AG08396 (cell line): ENCODE measurements at places on chromosomes 11 and 22.

- DNase-seq: no peak
Measured at GRCh38 chr11:33475993-33476392, 218.8 kb downstream of the HIPK3 start.

DNA sequence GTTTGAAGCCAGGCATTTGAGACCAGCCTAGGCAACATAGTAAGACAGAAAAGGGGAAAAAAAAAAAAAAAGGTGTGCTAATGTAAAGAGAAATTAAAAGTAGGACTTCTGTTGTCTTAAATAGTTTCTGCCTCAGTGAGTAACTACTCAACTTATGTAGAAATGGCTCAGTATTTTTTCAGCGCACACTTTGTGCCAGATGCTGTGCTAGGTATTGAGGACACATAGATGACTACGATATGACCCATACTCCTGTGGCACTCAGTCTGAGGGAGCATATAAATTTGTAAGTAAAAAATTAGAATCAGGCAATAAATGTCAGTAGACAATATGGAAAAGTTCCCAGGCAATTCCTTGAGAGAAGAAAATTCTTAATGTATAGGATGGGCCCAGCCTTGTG is 93.9 kb downstream of the YAP1 start:
- DNase-seq: no peak

DNA sequence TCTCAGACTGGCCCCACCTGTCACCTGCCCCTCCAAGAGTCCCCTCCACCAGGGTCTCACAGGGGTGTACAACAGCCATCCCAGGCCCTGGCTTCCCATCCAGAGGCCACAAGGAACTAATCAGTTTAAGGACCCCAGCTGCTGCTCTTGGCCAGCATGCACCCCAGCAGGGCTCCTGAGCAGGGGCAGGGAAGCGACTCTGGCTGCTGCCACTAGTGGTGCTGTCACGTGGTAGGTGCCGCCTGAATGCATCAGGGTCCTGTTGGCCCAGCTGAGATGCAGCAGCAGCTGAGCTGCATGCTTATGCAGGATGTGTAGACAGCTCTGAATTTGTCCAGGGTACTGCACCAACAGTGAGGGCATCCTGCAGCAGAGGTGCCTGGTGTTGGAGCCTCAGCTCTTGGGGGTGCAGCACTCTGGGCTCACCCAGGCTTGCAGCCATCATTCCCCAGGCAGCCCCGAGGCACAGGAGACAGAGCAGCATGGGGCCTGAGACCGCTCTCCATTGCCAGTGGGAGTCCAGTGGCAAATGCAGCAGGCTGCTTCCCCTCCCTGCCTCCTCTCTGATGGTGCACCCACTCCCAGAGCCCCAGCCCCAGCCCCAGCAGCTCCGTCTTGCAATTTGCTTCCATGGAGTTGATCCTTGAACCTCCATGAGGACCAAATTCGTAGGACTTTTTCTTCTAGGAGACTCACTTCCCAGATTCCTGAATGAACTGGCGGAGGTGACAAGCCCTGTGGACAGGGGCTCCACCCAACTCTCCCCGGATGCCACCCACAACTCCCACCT is 98.7 kb downstream of the MPPED1 start:
- no peak for DNase-seq

GRCh38 chr11:120501440-120501839 is 10.1 kb upstream of the GRIK4 start:
- no peak for DNase-seq

- no peak for DNase-seq
Measured at GRCh38 chr11:129743112-129743815, 72.4 kb upstream of the TMEM45B start.

- no peak for DNase-seq
Measured at GRCh38 chr11:1920909-1921573, 1.5 kb downstream of the TNNT3 start.

- peak; percentile 91 for DNase-seq
Measured at GRCh38 chr22:29031227-29032011, 30.2 kb downstream of the C22orf31 start.

- no peak for DNase-seq
Measured at GRCh38 chr11:115423728-115424459, 80.3 kb downstream of the CADM1 start.

DNA sequence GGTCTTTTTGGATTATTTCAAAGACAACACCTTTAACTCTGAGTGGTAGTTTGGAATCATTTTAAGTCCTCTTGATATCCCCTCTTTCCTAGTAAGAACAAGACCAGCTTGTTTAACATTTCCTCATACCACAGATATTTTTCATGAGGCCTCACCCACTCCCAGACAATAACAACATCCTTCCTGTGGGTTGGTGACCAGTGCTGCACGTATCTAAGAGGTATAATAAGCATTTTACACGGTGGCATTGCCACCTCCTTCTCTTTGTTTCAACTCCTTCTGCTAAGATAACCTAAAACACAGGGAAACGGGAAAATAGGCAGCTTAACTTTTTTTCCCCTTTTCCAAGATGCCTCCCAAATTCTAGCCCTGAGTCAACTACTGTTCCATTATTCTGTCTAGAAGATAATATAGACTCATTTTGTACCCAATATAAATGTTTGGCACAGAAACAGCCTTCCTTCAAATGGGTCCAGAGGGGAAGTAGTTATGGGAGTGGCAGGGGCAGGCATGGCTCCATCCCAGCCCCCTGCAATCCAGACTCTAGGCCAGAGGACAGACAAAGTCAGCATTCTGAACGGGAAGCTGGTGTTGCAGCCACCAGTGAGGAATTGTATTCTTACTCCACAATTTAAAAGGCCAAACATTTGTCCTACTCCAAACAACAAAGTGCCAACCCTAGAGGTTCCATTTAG is 28.5 kb downstream of the MAML2 start:
- DNase-seq: peak; percentile 29

DNA sequence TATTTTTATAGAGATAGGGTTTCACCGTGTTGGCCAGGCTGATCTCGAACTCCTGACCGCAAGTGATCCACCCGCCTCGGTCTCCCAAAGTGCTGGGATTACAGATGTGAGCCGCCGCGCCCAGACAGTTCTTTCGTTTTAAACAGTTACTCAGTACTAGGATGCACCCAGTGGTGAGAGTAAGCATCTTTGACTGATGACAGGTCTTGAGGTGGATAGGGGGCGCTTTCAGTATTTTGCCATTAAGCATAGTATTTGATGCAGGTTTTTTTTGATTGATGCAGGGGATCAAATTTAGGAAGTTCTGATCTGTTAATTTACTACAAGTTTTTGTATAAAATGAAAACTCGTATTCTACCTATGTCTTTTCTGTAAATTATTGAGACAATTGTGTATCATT is 13.2 kb upstream of the TRIM34 start:
- no peak for DNase-seq

DNA sequence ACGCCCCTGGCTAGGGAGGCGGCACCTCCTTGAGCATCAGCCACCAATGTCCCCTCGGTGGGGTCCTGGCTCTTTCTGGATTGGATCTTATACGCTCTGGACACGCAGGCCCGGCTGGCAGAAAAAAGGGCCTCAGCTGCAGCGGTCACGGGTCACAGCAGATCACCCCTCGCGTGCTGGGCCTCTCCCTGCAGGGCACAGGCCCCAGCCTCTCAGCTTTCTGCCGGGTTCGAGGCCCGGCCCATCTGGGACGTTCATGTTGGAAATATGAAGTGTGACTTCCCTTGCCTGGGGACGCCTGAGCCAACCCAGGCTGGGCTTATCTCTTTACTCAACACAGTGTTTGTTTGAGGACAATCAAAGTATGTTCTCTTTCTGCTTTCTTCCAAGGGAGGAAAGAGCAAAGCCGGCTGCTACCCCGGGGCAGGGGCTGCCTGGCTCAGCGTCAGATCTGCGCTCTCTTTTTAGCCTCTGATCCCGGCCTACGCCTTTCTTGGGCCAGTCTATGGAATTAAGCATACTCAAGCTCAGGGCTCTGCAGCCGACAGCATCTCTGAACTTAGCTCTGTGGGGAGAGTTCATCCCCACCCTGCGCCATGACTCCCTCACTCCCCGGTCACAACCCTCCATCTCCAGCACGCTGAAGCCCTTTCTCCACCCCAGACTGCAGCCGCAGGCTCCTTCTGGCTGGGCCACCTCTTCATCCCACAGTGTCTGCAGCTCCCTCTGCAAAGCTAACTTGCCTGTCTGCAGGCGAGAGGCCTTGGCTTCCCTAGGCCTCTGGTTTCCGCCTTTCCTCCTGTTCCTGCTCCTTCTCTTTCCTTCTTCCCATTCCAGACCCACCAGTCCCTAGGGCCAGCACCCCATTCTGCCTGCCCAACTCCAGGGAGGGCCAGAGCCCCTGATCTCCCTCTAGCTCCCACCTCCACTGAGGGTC is 38.8 kb downstream of the ADAMTS15 start:
- no peak for DNase-seq

DNA sequence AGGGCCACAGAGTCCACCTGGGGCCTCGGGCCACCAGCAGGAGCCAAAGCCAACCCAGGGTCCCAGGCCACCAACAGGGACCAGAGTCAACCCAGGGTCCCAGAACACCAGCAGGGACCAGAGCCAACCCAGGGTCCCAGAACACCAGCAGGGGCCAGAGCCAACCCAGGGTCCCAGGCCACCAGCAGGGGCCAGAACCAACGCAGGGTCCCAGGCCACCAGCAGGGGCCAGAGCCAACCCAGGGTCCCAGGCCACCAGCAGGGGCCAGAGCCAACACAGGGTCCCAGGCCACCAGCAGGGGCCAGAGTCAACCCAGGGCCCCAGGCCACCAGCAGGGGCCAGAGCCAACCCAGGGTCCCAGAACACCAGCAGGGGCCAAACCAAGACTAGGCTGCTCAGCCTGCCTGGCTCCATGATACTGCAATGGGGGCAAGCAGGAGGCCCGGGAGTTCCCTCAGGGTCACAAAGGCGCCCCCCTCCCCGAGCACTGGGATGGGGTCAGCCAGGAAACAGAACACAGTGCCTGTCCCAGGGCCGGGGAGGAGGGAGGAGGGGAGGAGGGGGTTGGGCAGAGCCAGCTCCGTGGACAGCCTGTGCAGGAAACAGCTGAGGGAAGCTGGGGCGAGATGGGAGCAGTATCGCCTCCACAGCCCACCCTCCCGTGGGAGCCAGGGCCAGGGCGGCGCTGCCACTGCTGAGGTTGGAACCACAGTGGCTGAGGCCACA is 62.0 kb upstream of the PRR5 start:
- no peak for DNase-seq

DNA sequence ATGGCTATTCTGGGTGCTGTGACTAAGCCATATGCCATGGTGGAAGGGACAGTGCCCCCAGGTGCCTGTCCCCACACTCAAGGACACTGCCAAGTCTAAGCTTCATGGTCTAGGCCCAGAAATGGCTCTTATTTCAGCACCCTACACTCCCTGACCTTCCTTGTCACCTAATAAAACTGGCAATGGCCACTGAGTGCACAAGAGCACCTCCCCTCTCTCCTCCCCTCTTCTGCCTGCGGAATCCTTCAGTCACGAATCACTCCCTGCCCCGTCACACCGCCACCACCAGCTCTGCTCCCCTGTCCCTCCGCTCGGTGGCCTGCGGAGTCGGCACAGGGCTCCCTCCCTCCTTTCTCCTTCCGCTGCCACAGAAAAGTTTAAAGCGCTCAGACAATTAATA is 19.0 kb upstream of the LMO1 start:
- no peak for DNase-seq

- DNase-seq: no peak
Measured at GRCh38 chr22:46373159-46373558, 37.6 kb downstream of the TRMU start.

- DNase-seq: no peak
Measured at GRCh38 chr11:134231958-134232659, 7.6 kb downstream of the VPS26B start.

DNA sequence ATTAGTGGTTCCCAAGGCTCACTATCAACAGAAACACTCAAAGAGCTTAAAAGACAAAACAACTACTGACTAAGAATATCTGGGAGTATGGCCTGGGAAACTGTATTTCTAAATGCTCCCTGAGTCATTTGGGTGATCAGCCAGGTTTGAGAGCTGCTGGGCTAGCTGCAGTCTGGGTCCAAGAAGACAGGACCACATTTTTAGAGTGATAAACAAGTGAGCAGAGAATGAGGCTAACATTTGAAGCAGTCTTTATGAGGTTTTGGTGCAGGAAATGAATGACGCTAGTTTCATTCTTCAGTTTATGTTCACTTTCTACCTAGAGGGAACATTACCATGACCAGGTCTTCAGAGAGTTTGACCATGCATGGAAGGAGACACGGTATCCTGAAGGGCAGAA is 97.7 kb downstream of the TEAD1 start:
- peak; percentile 63 for DNase-seq

DNA sequence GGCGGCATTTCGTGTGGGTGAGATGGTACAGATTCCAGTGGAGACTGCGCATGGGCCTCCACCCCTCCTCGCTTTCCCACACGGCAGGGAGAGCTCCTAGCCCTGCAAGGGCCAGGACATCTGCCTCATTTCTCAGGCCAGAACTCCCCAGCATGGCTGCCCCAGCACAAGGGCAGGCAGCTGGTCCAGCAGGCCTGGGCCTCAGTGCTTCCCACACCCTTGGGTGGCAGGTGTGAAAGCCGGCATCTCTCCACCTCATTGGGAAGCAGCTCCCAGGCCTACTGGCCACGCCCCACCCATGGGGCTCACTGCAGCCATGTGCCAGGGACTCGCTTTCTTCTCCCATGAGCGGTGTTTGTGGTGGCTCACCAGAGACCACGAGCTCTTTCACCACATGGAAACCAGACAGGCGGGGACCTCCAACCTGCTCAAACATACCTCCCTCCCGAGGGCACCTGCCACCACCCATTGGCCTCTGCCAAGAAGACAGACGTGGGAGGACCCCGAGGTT is 79.1 kb downstream of the NAT10 start:
- DNase-seq: no peak
